ENCODE measurements at places on chromosomes 13 and 19.

DNA sequence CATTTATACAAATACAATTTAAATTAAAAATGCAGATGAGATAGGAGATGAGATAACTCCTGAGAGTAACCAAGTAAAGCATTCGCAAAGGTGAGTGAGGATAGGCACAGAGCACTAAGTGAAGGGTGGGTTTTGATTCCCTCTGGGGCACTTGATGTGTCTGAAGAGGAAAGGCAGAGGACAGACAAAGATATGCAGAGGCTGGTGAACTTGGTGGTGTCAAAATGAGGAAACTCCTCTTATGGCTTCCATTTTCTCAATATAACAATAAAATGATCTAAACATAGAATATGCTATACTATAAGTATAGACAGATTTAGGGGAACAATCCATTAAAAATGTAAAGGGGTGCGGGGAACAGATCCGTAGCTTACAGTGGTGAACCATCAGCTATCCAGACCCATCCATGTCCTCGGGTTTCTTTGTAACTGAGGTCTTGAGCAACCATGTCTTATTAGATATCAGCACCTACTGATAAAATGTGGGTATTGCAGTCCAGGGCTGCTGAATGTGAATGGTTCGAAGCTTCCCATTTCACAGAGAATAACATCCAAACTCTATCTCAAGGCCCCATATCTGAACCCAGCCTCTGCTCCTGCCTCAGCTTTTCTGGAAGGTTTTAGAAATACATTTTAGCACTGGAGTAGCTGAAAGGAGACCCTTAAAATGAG, 73.9 kb upstream of the SLC10A2 start:
- peak; percentile 46 for DNase-seq

DNA sequence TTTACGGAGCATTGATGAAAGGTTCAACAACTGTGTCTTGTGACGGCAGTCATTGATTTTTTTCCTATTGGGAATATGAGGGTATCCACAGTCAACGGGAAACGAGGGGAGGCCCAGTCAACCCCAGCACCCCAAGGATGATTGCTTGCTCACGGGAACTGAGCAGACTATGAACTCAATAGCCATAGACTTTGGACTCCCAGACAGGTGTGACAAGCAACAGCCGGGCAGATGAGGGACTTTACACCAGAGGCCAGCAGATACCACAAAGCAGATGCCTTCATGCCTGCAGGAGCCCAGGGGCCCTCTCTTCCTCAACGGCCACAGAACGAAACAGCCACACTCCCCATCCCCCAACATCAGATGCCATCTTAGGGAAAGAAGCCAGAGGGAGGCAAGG, 80.3 kb upstream of the FLT1 start:
- no peak for DNase-seq

DNA sequence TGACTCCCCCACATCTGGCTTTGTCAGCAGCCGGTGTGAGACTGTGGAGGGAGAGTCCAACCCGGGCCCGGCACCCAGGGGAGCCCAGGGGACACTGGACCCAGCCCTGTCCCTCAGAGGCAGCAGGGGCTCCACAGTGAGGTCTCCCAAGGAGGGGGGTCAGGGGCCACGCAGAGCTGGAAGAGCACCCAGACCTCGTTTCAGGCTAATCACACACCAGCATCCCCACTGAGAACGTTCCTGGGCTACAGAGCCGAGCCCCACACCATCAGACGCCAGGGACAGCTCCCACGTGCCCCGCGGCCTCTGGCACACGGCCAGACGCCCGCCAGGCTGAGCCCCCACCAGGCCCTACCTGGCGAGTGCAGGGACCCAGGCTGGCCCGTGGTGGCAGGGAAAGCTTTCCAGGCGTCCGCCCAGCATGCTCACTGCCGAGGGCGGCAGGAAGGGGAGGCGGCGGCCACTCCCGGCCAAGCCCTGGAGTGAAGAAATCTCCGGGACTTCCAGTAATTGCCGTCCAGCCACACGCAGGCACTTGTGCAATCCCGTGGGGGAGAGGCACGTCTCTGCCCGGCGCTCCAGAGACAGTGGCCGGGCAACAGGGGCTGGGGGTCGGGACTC, 19.2 kb downstream of the SBNO2 start:
- DNase-seq = peak; percentile 87

DNA sequence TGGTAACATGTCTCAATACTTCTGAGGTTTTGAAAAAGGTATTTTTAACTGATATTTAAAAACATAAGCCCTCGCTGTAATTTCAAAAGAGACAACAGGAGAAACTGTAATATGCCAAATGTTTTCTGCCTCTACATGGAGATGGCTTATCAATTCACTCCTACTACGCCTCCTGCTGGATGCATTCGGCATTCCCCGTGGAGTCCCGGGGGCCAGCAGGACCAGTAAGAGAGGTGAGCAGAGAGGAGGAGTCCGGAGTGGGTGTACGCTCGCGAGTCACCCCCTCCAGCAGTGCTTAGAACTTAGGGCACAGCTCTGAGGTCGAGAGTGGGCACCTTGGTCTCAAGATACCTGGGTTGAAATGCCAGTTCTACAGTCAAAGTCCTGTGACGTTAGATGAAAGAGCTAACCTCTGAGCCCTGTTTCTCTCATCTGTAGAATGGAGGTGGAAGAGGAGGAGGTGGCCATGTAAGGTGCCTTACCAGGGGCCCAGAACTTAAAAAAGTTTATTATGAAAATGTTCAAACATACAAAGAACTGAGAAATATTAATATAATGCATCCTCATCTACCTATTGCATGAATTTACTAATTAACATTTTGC, 110.2 kb downstream of the STK24 start:
- peak; percentile 64 for DNase-seq

DNA sequence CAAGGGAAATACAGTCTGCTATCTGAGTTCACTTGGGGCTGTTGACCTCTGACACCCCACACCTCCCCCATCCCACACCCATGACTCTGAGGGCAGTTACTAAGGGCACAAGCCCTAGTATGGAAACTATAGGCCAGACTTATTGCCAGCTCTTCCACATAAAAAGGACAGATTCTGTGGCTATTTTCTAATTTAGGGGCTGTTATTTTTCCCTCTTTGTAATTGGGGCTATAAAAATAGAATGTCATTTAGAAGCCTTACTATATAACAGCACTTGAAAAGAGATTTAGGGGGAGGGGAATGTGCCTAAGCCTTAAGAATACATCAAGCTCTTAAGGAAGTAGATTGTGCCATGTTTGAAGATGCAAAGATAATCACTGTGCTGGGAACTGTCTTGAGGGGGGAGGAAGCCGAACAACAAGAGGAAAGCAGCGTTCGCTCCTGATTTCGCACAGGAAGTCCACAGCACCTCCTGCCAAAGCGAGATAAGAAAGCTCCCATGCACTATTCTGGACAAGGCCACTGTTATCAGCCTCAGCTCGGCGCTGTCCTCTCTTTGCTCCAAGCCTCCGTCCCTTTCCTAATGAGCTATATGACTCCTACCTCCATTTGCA, 86.6 kb downstream of the FLT1 start:
- DNase-seq = no peak

DNA sequence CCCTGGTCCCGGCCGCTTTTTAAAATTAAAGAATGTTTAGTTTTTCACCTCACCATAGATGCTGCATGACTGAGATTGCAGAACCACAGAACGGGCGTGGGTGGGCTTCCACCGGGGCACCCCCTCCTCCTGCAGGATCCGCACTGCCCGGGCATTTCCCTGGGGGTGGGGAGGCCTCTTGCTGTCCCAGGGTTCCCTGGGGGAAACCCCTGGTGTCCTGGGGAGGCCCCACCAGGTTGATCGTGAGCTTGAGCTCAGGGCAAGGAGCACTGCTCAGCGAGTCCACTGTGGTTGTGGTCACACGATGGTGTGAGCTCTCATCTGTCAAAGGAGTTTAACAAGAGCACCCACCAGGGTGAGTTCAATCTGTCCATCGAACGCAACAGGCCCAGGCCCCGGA, 11.4 kb upstream of the TCF3 start:
- no peak for DNase-seq

DNA sequence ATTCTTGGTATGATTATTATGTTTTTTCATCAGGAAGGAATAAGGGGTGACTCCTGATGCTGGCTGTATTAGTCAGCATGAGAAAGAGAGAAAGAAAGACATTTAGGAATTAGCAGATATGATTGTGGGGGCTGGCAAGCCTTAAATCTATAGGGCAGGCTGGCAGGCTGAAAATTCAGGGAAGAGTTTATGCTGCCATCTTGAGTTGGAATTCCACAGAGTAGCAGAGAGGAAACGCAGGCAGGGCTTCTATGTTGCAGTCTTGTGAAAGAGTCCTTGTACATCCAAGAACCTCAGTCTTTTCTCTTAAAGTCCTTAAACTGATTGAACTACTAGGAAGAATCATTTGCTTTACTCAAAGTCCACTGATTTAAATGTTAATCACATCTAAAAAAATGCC, 262.7 kb upstream of the SLC10A2 start:
- no peak for DNase-seq

- DNase-seq = no peak
Observed at GRCh38 chr13:99071666-99072065, 93.8 kb upstream of the DOCK9 start.

GRCh38 chr19:23393121-23393520, 2.1 kb downstream of the ZNF91 start:
- DNase-seq = no peak

DNA sequence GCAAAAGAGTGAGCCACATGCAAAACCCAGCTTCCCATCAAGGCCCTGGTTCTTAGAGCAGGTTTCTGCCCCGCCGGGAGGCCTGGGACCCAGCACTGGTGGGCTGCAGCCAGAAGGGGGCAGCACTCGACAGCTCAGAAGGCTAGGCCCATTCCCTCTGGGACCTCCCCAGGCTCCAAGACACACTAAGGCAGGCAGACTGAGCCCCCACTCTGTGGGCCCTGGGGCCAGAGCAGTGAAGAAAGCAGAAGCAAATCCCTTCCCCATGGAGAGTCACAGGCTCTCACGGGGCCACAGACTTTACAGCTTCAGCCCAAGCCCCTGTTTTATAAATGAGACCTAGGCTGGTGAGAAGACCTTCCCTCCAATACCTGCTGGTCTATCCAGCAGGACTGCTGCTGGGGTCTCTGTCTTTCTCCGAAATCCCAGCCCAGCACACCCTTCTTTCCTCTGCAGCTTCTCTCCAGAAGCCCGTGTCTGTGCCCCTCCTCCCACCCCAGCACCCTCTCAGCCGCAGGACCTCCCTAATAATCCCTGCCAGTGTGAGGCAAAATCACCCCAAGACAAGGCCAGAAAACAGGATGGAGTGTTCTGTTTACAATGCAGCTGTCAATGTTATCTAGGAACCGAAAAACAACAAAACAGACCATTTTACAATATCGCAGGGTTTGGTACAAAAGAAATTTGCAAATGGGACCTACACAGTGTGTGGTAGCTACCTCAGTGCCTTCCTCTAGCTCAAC, 109.3 kb downstream of the ABCC4 start:
- DNase-seq = peak; percentile 77

- no peak for DNase-seq
Observed at GRCh38 chr13:98413796-98414195, 163.1 kb downstream of the STK24 start.

DNA sequence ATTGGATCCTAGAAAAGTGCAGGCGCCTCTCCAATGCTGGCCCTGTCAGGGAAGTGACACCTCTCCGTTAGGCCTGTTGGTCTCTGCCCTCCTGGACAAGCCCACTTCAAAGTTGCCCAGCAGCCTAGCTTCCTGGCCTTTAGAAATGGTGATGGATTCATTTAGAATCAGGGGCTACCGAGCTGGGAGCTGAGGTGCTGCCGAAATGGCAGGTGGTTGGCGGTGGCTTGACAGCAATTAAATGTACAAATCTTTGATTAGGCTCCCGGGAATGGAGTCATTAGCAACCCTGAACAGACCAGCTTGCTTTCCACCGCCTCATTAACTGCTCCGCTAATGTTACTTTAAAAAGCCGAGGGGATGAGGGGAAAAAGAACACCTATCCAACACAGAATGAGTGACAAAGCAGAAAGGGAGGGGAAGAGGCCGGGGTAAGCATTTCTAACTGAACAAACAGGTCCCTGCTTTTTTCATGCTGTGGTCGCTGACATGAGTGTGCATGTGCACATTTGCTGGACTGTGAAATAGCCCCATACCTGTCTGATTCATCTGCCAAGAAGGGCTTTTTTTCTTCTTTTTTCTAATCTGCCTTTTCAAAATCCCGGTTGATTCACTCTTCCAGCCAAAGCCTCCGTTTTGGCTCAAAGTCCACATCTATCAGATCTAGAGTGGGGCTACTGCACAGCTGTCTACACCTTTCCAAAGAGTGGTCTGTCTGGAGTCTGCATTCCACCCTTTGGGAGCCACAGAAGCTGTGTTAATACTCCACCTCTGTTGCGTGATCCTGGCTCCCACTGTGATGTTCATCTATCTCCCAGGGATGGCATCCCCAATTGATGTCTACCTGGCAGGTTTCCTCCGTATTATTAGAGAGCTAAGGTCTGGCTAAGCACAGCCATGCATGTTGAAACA, 431.9 kb downstream of the COG6 start:
- no peak for DNase-seq

DNA sequence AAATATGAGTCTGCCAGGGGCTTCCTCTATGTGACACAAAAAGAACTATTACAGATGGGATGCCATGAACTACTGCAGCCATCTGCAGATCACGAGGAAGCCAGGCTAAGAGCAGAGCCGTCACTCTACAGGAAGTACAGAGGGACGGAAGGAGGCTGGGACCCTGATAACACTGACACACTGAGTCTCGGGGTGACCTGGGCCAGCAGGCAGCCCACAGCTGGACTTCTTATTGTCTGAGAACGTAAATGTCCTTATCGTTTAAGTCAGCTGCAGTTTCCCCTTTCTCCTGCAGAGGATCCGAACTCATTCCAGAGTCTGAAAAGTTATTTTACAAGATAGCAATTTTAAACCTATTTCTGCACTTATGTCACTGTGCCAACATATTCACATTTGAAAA, 20.7 kb downstream of the PARP4 start:
- DNase-seq = no peak

DNA sequence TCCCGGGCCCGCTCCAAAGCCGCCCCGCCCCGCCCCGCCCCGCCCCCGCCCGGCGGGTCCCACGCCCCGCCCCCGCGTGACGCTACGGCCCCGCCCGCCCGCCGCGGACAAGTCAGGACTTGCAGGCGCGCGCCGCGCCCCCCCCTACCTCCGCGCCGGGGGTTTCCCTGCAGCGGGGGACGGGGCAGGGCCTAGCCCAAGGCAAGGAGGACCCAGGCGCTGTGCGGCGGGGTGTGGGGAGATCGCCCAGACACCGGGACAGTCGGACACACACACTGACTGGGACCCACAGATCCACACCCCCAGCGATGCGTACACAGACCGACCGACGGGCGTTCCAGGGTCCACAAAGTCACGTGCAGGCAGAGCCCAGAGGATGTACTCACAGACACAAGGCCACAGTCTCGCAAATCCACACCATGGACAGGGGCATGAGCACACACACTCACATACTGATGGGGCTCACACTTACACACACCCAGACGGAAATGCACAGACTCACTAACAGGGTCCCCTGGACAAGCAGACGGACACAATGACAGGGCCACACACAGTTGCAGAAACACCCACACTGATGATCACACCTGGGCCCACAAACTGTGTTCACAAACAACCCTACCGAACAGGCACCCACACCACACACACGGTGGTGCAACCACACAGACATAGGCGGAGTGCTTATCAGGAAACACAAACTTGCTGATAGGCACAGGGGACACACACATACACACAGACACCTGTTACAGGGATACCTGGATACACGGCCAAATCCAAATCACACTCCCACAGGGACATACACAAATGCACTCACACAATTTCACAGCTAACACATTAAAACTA, 436 bp upstream of the BBC3 start:
- peak; percentile 76 for DNase-seq

All from fibroblast of mammary gland (primary cell).